EH (cell line): ENCODE measurements at places on chromosomes 1 and 21.

DNA sequence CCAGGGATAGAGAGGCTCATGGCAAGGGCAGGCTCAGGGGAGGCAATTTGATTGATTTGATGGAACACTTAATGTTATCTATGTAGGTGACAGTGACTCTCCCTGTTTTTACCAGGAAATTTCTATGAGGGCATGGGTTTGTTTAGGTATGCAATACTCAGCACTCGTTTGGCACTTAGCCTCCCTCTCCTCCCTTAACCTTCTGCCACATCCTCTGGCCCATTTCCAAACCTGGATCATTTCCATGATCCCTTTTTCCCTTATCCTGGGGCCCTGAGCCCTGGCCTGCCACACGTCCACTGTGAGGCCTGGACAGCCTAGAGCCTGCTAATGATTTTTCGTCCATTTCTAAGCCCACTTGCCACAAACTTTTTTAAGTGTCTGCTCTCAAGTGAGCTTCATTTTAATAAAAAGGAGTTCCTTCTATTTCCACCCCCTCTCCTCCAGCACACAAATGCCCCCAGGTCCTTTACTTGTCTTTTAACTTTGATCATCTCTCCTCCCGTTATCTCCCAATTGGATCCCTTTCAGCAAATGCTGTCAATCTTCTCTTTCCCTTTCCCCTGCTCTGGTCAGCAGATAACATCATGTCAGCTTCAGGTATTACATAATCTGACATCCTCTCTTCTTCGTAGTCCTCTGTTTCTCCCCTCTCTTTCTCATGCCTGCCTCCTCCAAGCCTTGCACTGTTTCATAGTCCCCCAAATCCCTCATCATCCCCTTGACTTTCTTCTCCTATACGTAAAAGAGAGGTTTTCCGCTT is 37.8 kb upstream of the GADD45A start:
- peak; percentile 69 for DNase-seq

DNA sequence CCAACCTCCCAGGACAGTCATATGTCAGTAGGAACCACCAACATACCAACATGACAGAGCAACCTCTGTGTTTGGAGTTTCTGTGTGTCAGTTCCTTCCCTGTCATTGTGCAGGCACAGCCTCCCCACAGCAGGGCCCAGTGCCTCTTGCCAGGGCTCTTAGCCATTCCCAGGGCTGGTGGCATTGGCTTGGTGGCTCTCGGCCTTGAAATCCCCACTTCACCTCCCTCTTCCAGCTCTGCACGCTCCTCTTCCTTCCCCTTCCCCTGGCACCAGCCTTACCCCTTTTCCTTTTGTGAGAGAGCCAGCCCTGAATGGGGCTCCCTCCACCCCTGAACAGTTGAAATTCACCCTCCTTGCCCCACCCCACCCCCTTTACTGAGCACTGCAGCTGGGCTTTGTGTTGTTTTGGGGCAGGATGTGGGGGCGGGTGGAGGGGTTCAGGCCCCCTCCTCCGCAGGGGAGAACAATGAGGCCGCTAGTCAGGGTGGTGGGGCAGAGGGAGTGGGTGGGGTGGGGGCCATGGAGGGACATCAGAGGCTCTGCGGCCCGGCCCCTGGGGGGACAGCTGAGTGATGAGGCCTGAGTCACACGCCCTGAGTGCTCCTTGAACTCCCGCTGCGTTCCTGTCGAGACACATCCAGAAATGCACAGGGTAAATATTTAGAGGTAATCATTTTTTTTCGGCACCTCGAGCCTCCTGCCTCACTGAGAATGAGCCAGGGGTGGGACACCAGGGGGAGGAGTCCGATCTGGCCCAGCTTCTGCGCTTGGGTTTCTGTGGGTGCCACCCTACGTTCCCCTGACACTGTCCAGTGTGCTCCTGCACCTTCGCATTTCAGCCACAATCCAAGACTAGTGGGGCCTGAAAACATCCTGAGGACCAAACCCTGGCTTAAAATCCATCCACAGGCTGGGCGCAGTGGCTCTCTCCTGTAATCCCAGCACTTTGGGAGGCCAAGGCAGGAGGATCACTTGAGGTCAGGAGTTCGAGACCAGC is 28.6 kb downstream of the LGR6 start:
- DNase-seq = no peak

GRCh38 chr1:167312871-167313270 is 92.2 kb downstream of the POU2F1 start:
- no peak for DNase-seq

- DNase-seq = no peak
Observed at GRCh38 chr1:56517404-56518130, 61.8 kb downstream of the PLPP3 start.

- no peak for DNase-seq
Observed at GRCh38 chr21:35359076-35359475, 310.0 kb upstream of the RUNX1 start.

GRCh38 chr1:224193319-224193966 is 10.4 kb downstream of the DEGS1 start:
- no peak for DNase-seq

DNA sequence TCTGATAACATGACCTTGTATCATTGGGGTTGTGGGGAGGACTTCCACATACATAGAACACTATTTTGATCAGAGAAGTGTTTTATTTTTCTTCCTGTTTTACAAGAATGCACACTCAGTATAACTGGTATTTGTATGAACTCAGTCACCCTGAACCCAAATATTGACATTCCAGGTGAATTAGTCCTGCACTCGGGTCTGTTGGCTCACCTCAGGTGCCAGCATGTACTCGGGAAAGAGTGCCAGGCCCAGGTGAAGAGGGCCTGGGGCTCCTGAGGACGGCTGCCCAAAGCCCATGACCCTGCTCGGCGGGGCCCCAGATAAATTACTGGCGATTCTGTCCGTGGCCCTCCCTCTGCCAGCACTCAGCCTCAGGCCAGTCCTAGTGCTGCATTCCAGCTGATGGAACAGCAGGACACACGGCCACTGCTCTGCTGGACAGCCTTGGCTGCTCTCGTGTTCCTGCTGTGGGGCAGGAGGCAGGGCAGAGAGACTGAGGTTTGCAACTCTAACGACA is 75.4 kb upstream of the TMPRSS2 start:
- peak; percentile 8 for DNase-seq

DNA sequence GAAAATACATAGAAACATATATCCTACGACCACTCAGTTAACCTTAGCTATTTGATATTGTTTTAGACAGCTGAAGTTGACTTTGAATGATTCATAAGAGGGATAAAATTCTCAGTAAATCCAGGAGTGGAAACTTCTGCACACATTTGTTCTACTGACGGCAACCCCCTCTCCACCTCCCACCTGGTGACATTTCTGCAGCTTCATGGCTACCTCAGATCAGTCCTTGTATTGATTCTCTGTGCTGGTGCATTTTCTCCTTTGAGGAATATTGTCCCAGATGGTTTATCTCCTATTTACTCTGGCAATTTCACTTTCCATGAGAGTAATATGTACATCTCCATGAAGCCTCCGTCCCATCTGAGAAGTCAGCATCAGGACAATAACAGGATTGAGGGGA is 57.7 kb upstream of the COA6 start:
- no peak for DNase-seq

DNA sequence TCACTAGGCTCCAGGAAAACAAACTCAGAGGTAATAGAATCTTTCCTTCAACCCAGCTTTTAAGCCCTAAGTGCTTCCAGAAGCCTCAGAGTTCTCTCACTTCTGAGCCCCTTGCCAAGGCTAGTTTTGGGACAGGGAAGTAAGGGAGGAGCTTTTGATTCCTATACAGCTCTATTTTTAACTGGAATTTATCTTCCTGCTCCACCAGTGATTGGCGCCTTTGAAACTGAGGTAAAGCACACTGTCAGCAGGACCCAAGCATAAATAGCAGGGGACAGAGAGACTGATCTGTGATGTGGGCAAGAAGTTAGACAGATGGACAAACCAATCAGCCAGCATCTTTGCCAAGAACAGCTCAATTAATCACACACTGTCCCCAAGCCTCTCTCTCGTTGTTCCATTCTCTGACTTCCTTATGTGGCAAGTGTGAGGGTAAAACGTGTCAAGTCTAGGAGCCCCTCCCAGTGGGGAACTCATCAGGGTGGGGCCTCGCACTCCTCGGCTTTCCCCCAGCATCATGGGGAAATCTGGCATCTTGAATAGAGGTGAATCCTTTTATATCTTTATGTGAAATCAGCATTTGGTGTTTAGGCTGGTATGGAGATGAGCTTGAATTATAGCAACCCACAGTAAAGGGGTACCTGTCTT is 40.2 kb upstream of the MPZL1 start:
- DNase-seq = no peak

DNA sequence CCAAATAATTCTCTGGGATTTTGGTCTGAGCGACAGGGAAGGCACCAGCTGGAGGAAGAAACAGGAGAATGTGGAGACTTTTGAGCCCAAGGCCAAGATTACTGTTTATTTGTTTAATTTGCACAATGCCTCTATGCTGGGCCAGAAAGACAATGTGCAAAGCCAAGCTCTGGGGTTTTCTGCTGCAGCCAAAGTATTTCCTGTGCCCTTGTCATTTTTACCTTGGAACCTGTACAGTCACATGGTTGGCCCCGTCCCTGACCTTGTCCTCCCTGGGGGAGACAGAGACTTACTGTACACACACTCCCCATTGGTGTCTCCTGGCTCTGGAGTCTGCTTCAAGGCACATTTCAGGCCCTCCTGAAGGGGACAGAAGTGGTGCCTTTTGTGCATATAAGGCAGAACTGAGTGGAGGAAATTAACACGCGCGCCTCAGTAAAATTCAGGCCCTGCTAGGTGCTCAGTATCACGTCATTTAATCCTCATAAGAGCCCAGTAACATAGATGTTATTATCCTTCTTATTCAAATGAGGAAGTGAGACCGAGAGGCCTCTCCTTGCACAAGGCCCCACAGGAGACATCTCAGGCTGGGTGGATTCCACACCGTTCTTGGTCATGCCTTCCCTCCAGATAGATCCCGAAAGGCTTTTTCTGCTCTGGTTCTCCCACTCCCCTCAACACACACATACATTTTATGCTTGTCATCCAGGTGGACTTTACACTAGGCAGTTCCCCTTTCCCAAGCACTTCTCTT is 21.1 kb downstream of the C1orf115 start:
- no peak for DNase-seq

DNA sequence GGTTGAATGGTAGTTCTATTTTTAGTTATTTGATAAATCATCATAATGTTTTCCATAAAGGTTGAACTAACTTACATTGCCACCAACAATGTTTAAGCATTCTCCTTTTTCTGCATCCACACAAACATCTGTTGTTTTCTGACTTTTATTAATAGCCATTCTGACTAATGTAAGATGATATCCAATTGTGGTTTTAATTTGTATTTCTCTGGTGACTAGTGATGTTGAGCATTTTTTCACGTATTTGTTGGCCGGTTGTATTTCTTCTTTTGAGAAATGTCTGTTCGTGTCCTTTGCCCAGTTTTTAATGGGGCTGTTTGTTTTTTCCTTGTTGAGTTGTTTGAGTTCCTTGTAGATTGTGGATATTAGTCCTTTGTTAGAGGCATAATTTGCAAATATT is 24.6 kb upstream of the SLC35F3 start:
- no peak for DNase-seq

GRCh38 chr1:50368179-50369007 is 54.9 kb downstream of the DMRTA2 start:
- peak; percentile 29 for DNase-seq

GRCh38 chr1:64526312-64526711 is 56.4 kb downstream of the CACHD1 start:
- no peak for DNase-seq

DNA sequence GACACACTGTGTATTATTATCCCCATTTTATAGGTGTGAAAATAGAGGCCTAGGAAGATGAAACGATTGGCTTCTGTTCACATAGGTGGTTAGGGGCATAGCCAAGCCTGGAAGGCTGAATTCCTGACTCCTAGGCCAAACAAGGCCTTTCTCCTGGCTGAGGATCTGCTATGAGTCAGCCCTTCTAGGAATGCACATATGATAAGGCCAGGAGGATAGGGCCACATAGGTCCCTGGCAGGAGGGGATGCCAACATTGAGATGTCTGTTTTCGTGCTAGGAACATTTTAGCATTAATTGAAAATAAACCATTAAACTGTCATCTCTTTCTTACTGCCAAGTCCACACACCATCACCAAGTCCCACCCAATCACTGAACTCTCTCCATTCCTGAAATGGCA is 9.2 kb downstream of the CSMD2 start:
- DNase-seq = peak; percentile 28

GRCh38 chr1:156749419-156750118 is 1.9 kb downstream of the HDGF start:
- peak; percentile 10 for DNase-seq

DNA sequence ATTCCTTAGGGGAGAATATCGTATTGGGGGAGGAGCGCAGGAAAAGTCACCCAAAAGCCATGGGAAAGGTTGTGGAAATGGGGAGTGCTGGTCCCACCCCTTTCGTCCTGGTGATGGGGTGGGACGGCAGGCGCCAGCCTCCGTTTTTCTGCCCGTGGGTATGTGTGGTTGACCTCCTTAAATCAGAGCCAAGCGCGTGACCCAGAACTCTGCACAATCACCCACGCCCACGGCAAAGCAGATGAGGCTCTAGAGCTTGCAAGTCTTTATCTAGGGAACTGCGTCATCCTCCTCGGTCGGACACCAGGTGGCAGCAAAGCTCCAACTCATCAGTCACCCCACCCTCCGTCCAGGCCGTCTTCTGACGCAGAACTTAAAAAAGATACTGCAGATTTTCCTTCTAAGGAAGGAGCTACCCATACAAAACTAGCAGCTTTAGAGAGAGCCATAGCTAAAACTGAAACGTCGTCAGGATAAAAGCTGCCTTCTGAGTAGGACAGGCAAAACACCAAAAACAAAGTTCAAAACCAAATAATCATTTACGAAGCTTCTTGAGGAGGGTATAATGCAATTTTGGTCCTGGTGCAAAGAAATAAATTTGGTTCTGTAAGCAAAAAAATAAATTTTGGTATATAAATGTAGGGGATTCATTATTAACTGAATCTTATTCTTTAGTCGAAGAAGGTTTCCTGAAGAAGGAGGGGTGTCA is 62.0 kb downstream of the TBX19 start:
- DNase-seq = peak; percentile 87

- DNase-seq = no peak
Observed at GRCh38 chr1:52627028-52627427, 5.9 kb upstream of the SHISAL2A start.

GRCh38 chr1:6168947-6169586 is 11.1 kb downstream of the CHD5 start:
- DNase-seq = no peak

- DNase-seq = no peak
Observed at GRCh38 chr1:234932106-234932505, 196.5 kb downstream of the TOMM20 start.
